ENCODE measurements at places on chromosomes 12 and 14.

DNA sequence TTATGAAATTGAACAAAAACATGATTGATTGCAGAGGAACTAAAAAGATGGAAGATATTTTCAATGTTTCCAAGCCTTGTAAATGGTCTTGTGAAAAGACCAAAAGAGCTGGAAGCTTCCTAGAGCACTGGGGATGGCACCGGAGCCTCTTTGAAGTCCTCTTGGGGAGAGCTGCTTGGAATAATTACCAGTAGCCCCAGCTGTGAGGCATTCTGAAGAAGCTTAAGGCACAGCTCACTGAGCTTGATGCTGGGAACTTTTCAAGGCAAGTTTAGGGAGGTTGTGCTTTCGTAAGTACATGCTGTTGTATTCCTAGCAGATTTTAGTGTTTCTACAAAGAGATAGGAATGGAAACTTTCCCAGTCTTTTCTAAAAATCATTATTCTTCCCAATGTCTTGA lies 13.9 kb downstream of the PDZRN4 start:
- no peak for DNase-seq

DNA sequence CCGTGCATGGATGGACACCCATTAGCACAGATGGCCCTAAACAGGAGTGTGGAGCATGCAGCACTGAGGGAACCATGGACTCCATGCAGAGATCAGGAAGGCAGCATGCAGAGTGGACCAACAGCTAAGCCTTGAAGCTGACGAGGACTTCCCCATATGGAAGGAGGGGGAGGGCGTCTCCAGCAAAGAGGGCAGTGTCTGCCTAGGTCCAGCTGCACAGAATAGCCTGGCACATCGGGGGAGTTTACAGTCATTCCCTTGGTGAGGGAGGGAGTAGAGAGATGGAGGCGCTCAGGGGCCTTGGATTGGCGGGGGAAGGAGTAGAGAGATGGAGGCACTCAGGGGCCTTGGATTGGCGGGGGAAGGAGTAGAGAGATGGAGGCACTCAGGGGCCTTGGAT lies 64.5 kb downstream of the ANKRD9 start:
- DNase-seq, result no peak

- no peak for DNase-seq
Measured at GRCh38 chr12:800401-800800, 48.0 kb downstream of the WNK1 start.

DNA sequence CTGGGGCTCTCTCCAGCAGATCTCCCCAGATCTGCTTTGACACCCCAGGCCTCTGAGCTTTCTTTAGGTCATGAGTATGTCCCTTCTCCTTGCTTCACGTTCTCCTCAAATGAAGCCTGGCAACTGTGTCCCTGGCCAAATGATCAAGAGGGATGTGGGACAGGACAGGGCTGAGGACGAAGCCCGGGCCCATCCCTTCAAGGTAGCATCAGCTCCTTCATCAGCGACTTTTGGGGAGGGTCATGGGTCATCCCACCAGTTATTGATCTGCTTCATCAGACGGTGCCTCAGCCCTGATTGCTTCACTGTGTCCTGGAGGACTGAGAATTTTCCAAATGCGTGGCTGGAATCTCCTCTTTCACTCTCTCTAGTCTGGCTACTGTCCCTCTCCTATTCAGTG lies 32.3 kb downstream of the ACADS start:
- no peak for DNase-seq

DNA sequence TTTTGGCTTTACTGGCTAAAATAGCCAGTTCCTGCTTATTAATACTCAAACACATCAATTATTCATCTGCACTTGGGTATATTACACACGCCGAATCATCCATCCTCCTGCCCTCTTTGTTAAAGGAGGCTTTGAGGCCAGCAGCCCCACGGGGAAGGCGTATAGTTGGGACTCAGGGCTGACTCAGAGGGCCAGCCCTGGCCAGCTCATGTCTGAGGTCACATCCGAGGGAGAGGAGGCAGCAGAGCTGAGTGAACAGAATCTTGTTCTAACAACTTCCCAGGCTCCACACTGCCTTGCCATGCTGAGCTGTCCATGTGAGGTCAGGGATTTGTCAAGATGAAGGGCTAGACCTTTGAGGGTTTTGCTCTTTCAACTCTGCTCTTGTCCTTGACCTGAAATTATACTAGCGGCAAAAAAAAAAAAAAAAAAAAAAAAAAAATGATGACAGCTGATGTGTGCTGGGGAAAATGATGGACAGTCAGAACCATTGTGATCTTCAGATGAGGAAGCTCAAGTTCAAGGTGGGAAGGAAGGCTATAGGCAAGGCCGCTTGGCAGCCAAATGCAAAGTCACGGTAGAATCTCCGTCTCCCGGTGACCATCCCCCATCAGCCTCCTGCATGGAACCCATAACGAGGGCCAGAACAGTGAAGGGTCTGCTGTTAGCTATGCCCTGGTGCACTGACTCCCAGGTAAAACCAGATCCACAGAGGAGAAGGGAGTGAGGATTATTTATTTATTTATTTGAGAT lies 12.5 kb upstream of the MARK3 start:
- DNase-seq, result no peak

GRCh38 chr12:1034243-1034642 lies 43.2 kb downstream of the ERC1 start:
- no peak for DNase-seq

- DNase-seq, result no peak
Measured at GRCh38 chr12:42128327-42128726, 16.3 kb downstream of the GXYLT1 start.

- no peak for DNase-seq
Measured at GRCh38 chr12:10705655-10706054, 17.5 kb downstream of the YBX3 start.

GRCh38 chr12:67928621-67929383 lies 60.4 kb upstream of the IFNG-AS1 start:
- no peak for DNase-seq

DNA sequence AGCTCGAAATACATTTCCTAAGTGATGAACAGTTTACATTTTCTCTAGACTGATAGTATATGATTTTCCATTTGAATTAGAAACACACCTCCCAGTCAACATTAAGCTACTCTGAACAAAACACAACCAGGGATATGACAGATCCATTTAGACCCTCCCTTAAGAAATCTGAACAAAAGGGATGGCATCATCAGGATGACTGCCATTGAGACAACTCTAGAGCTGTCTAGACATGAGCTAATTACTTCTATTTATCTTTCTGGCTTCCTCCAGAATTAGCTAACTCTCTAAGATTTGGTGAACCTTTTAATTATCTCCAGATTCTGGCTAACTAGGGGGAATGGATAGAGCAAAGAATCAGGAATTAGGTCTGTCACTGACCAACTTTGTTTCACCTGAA lies 92.9 kb upstream of the IGF1 start:
- no peak for DNase-seq

DNA sequence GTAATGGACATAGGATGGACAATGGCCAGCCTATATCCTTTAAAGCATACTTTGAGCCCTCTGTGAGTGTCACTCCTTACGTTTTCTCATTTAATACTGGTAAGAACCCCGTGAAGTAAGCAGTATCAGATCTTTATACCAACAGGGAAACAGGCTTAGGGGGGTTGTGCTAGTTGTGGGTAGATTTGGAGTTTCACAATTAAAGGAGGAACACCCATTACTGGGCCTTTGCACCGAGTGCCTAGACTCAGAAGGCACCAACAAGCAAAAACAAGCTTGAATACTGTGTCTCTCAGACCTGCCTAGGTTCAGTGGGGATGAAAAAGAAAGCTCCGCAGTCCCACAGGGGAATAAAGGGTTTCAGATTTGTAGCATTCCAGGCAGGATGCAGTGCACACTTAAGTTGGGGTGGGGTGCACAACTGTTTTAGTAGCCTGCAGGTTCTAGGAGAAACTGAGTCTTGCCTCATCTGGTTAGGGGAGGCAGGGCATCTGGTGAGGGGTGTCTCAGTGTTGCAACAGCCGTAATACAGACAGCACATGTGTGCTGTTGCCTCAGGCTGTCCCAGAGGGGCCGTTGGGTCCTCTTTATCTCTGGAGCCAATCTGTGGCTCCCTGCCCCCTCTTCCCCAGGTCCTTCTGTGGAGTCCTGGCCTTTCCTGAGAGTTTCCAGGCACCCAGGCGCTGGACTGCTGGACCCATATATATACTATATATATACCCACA lies 51.2 kb downstream of the IRAK3 start:
- no peak for DNase-seq

DNA sequence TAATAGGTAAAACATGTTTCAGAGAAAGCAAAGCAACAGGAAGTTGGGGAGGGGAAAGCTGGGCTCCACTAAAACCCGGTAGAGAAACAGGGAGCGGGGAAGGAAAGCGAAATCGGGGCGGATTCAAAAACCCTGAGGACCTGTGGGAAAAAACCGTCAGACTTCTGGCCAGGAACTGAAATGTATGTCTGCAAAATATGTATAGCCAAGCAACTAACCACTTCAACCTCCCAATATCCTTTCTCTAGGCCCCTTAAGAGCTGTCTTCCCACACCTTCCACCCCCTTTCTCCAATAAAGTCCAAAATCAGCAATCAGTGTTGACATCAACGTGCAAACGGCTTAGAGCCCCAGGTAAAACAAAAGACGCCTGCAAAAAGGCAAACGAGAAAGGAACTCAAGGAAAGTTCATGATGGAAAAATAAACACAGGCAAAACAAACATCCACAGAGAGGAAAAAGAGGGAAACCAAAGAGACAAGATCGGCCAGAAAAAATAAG lies 32.8 kb downstream of the SIX1 start:
- DNase-seq, result no peak

DNA sequence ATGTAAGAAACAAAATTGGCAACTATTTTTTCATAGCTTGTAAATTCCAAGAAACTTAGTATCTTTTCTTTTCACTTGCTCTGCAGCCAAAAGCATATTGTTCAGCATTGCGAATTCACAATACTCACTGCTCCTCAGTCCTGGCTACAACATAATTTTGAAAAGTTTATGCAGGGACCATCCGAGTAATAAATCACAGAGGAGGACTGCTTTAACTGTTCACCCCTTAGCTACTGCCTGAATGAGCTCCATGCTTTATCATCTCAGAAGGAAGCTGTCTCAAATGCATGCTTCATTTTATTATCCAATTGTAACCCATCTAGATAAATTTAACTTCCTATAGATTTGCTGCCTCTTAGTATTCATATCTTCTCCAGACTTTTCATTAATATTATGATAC lies 827.8 kb downstream of the DIO2 start:
- DNase-seq, result no peak

DNA sequence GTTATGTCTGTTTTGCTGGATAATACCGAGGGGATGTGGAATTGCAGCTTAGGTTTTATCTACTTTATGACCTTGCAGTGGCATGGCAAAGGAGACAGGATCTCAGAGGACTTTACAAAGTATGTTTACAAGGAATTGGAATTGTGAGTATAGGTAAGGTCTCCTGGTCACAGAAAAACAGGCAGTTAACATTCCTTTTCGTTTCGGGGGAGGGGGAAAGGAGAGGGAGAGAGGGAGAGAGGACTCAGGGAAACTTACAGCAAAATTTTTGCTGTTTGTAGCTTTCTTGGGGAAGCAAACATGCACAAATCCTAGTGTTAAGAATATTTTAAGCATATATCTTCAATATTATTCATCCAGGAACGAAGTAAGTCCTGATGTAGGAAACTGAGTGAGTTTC lies 590.5 kb upstream of the LRFN5 start:
- DNase-seq, result no peak

DNA sequence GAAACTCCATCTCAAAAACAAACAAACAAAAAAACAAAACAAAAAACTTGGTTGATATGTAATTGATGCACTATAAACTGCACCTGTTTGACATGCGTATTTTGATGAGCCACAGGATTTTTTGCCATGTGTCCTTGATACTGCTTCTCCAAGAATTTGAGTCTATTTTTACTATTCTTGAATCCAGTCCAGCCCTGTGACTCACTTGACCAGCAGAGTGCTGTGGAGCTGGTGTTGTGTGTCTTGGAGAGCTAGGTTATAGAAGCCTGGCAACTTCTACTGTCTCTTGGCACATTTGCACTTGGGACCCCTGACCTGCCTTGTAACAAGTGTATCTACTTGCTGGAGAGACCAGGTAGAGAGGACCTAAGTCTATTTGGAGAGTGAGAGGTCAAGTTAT lies 52.0 kb downstream of the KLRG1 start:
- no peak for DNase-seq

- DNase-seq, result no peak
Measured at GRCh38 chr12:130455161-130455560, 117.5 kb downstream of the PIWIL1 start.

DNA sequence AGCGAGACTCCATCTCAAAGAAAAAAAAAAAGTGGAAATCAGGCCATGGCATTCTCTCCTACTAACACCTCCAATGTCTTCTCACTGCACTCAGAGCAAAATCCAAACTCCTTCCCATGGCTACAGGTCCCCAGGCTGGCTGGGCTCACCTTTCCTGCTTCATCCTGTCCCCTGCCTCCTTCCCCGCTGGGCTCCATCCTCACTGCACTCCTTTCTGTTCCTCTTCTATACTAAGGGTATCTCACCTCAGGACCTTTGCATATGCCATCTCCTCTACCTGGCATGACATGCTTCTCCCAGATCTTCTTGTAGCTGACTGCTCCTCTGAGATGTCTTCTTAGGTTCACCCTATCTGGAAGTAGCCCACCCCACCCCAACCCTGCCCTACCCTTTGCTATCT lies 111.1 kb downstream of the DPF3 start:
- no peak for DNase-seq

- no peak for DNase-seq
Measured at GRCh38 chr12:64008596-64008995, 164.1 kb downstream of the SRGAP1 start.

DNA sequence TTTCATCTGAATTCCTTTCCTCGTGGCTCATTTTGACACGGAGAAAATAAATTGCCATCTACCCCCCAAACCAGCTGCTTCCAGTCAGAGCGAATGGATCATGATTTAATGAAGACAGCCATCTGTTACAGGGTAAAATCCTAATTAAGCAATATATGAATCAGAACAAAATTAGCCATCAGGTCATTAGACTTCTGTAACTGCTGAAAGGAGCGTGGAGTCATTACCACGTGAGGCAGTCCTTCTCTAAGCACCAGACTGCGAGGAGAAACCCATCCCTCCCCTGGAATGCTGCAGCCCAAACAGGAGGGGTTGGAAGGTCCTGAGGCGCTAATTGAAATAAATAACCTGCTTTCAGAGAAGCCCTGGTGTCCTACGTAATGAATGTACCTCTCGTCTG lies 51.1 kb upstream of the TCL1A start:
- no peak for DNase-seq

DNA sequence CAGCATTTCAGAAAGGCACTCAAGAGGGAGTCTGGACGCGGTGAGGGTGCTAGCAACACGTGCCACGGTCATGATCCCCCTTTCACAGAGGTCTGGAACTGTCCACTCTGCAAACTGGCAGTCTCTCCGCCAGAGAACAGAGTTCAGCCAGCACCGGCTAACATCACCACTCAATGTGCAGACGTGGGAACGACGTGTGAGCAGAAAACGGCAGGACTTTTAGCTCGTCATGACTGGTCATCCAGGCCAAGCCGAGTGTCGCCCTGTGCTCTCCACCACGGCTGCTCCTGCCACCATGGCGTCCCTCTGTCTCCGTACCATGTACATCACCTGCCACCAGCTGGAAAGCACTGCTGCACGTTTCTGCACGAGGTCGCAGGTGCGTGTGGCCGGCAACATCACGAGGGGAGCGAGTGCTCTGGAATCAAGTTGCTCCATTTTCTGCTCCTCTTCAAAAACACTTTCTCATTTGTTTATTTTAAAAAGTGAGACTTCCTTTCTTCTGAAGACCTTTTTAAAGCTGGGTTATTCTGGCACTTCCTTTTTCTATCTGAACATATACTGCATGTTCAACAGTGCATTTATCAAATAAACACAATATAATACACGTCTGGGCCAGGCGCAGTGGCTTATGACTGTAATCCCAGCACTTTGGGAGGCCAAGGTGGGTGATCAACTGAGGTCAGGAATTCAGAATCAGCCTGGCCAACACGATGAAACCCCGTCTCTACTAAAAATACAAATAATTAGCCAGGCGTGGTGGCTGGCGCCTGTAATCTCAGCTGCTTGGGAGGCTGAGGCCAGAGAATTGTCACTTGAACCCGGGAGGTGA lies 28.0 kb downstream of the SLC15A4 start:
- DNase-seq, result no peak
